ENCODE measurements at places on chromosomes 4 and X.

- no peak for DNase-seq
Observed at GRCh38 chr4:133263104-133263503, 114.0 kb downstream of the PCDH10 start.

DNA sequence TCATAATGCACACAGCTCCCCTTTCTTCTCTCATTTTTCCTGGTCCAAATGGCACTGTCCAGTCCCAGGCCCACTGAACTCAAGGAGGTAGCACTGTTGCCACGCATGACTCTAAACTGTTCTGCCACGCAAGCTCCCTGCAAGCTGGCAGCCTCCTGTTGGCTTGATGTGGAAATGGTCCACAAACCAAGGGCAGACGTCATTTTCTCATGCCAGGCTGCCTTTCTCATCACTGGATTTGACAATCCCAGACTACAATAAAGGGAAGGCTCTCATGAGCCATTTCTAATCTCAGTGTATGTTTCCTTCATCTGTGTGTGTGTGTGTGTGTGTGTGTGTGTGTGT is 22.4 kb downstream of the OTOP1 start:
- DNase-seq: no peak

DNA sequence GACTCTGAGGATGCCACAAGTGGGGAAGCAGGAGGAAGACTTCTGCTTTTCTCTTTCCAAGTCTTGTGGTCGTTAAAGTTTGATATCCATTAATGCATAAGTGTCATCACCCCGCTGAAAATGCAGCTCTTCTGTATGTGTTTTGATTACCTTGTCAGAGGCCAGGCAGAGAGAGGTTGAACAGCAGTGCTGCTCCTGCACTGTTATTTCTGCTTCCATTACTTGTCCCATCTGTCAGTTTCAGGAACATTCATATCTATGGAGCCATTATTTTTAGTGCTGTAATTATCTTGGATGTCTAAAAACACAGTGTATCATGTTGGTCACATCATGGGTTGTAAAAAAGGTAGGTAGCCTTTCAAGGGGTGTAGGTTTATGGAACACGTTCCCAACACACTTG is 62.0 kb upstream of the ESX1 start:
- no peak for DNase-seq

DNA sequence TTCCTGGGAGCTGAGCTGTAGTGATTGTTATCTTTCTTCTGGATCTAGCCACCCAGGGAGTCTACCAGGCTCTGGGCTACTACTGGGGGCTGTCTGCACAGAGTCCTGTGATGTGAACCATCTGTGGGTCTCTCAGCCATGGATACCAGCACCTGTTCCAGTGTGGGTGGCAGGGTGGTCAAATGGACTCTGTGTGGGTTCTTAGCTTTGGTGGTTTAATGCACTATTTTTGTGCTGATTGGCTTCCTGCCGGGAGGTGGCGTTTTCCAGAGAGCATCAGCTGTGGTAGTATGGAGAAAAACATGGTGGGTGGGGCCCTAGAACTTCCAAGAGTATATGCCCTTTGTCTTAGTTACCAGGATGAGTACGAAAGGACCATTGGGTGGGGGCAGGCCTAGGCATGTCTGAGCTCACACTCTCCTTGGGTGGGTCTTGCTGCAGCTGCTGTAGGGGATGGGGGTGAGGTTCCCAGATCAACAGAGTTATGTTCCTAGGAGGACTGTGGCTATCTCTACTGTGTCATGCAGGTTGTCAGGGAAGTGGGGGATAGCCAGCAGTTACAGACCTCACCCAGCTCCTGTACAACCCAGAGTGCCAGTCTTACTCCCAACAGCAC is 264.8 kb upstream of the LDB2 start:
- no peak for DNase-seq

DNA sequence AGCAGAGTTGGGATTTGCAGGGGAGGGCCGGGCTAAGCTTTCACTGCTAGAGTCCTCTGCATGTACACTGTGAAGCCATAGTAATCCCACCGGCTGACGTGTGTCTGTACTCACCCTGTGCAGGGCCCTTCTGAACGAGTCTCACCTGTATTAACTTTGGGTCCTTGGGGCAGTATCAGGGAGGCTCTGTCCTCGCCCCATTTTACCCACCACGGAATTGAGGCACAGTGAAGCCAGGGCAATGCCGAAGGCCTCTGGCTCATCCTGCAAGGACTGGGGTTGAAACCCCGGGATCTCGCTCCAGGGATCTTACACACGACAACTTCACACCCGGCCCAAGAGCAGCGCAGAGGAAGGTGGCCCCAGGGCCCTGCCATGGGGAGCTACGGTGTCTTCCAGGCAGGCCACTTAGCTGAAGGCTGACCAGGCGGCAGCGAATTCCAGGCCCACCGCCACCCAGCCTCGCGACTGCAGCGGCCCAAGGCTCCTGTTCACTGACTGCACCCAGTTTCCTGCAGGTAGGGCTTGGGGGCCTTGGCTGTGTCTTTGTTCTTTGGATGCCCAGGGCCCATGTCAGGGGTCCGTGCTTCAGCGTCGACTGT is 75.5 kb upstream of the ADRA2C start:
- DNase-seq: no peak

DNA sequence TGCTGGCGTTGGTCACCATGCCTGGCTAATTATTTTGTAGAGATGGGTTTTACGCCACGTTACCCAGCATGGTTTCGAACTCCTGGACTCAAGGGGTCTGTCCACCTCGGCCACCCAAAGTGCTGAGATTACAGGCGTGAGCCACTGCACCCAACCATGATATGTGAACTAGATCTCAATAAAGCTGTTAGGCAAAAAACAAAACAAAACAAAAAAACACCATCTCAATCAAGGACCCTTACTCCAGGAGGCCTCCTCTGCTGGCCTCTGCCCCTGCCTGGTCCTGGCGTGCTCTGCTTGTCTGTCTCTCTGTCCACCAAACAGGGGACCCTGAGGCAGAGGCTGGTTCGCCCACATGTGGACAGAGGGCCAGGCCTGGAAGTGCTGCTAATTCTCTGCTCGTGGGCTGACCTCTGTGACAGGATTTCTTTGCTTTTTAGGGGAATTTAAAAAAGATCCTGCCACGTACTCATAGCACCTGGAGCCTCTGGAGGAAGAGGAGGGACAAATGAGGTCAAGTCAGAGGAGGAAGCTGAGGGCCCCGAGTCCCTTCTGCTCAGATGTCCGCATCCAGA is 32.7 kb upstream of the WFS1 start:
- DNase-seq: no peak

GRCh38 chr4:6869944-6870343 is 39.7 kb upstream of the TBC1D14 start:
- no peak for DNase-seq

DNA sequence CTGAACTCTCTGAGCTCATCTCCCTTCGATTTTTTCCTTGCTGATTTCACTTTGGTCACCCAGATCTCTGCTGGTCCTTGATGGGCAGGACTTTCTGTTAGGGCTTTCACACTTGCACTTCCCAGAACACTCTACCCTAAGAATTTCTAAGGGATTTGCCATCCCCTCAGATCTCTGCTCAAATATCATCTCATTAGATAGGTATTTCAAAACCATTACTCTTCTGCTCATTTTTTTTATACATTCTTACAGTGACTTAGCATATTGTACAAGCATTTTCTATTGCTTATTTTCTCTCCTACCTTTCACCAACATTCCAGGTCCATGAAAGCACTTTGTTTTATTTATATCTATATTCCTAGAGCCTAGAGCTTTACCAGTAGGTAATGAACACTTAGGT is 913.3 kb downstream of the PDHA2 start:
- no peak for DNase-seq

GRCh38 chrX:37383313-37383712 is 34.1 kb downstream of the PRRG1 start:
- no peak for DNase-seq

GRCh38 chr4:5780831-5781480 is 70.0 kb downstream of the EVC start:
- DNase-seq: no peak

DNA sequence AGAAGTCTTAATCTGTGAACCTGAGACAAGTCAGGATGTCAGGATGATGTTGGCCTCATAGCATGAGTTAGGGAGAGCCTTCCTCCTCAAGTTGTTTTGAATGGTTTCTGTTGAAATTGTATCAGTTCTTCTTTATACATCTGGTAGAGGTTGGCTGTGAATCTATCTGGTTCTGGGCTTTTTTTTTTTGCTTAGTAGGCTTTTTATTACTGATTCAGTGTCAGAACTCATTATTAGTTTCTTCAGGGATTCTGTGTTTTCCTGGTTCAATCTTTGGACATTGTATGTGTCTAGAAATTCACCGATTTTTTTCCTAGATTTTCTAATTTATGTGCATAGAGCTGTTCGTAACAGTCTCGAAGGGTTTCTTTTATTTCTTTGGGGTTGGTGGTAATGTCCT is 14.9 kb downstream of the GLUD2 start:
- no peak for DNase-seq

DNA sequence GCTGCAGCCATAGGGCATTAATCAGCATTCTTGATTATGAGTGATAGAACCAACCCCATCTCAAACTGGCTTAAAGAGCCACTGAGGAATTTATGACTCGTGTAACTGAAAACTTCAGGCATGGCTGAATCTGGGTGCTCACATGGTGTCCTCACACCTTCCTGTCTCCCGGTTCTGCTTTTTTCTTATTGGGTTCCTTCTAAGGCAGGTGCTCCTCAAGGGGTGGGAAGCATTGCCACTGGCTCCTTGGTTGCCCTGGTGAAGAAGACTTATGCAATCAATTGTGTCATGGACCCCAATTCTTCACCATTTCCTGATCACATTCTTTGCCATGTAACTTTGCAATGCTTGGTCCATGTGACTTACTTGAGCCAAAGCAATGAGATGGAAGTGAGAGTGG is 4.3 kb upstream of the ZCCHC4 start:
- no peak for DNase-seq

GRCh38 chrX:101676571-101676970 is 16.9 kb upstream of the ARMCX2 start:
- DNase-seq: no peak

GRCh38 chr4:72522440-72522839 is 46.6 kb downstream of the ADAMTS3 start:
- no peak for DNase-seq

DNA sequence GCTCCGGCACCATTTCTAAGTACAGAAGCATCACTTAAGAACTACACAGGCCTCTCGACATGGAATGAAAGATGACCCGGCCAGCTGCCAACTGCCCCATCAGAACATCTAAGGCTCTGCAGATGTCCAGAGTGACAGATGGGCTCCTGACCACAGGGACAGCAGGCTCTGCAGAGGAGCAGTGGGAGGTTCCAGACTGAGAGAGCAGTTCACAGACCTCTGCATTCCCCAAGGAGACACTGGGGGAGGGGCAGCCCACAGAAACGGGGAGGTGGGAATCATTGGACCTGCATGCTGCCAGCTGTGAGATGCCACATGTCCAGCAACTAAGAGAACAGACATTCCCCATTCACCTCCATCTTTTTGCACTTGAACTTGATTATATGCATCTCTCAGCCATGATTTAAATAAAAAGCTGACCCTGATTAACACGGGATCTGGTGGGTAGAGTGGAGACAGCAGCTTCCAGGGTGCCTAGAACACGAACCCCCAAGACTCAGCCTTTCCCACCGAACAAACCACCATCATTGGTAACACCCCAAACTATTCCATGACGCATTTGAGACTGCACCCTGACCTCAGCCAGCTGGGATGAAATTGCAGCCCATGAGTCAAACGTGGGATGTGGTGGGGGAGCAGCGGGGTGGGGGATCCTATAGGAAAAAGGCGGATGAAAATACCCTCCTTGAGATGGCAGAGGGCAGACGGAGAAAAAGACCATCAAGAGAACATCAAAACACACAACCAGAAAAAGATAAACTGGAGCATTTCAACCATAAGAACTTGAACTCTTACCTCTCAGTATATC is 47.2 kb downstream of the AFAP1 start:
- no peak for DNase-seq

DNA sequence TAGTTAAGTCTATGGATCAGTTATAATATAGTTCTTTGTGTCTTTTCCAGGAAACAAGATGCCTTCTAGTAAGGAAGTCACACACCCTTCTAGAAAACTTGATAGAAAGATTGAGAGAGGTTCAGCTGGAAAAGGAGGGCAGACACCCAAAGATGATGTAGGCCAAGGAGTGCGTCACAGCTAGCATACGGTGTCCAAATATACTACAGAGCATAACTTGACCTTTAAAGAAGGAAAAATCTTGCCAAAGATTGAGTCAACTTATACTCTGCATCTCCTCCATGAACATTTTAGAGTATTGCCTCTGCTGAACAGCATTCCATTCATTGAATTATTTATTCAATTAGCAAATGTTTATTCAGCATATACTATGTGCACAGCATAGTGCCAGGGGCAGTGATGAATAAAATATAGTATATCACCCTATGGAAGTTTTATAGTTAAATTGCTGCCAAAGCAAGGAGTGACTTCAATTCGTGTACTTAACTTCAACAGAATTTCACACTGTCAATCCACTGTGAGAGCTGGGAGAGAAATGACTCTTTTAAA is 51.9 kb upstream of the SLC6A14 start:
- DNase-seq: no peak

DNA sequence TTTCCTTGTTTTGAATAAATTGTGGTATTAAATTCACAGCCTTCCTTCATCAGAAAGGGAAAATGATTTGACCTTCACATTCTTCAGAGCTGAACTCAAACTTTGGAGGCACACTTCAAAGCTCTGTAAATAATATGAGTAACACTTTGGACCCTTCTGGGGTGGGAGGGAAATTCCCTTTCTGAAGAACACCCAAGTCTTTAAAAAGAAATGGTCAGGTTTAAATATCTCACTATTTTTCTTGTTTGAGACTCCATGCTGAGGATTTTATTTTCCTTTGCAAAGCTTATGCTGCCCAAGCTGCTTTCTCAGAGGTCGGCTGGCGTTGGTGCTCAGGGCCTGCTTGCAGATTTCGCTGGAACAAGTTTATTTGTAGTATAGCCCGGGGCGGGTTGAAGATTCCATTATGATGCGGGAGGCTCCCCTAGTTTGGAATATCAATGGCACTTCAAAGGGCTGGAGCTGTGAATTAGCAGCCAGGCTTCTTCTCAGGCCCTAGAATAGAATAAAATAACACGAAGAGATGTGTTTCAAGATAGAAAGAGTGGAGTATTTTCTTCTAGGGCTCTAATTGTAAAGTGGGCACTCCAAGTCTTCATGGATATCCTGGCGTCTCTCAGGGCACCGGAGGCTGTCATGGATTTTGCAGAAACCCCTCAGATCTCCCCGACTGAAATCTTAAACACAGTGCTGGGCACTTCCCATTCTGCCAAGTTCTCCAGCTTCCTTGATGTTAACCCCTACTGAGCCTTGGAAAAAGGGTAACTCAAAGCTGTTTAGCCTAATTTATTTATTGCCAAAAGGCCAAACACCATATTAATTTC is 315.6 kb downstream of the GPAT3 start:
- no peak for DNase-seq

- DNase-seq: no peak
Observed at GRCh38 chr4:58940167-58940566, 1830.0 kb upstream of the IGFBP7 start.
